ENCODE measurements at places on chromosomes 4 and X.

- DNase-seq = no peak
Observed at GRCh38 chrX:33183361-33183760, 28.0 kb downstream of the DMD start.

DNA sequence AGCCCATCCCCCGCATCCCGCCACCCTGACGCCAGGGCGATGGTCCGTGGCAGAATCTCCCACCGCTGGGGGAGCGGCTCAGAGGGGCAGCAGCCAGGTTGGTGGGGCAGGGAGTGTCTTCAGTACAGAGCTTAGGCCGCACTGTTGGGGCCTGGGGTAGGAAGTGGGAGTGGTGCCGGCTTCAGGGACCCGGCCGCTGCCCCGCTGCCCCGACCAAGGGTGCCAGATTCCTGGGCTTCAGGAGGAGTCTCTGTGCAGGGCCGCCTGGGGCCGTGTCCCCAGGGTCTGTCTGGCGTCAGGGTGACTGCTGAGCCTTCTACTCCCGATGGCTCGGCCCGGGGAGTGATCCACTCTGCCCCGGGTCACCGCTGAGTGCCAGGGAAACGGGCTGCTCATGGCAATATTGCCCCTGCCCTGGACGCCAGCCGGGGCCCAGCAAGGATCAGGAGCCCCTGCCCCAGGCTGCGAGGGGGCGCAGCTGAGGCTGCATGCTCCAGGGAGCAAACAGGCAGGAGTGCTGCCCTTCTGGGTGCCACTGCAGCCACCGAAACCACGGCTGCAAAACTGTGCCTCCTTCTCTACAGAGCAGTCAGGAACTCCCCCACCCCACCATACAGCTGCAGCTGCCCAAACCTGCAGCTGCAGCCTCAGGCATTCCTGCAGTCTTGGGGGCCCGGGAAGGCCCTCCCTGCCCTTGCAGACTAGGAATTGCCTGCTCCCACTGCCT, 1206.1 kb downstream of the ARAP2 start:
- no peak for DNase-seq

- DNase-seq = no peak
Observed at GRCh38 chr4:43089730-43090129, 197.2 kb downstream of the GRXCR1 start.

- DNase-seq = no peak
Observed at GRCh38 chr4:34170946-34171345, 2073.4 kb downstream of the ARAP2 start.

- DNase-seq = no peak
Observed at GRCh38 chrX:125289920-125290319, 29.8 kb upstream of the TEX13C start.

- DNase-seq = no peak
Observed at GRCh38 chr4:27239641-27240040, 379.0 kb downstream of the STIM2 start.

DNA sequence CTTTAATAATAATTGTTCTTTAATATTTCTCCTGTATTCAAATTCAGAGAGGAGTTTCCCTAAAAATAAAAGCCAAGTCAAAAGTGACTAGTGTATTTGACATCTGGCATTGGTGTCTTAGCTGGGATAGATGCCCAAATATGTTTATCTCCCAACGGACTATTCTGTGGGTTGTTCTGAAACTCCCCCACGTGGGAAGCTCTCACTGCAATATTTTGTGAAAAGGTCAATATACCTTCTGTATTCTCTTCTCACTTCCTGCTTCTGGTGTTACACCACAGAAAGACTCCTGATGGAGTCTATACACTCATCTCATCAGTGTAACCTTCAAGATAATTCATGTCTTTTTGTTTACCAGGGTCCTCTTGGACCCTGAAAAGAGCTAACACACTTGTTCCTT, 2052.8 kb upstream of the TENM3 start:
- DNase-seq = no peak

DNA sequence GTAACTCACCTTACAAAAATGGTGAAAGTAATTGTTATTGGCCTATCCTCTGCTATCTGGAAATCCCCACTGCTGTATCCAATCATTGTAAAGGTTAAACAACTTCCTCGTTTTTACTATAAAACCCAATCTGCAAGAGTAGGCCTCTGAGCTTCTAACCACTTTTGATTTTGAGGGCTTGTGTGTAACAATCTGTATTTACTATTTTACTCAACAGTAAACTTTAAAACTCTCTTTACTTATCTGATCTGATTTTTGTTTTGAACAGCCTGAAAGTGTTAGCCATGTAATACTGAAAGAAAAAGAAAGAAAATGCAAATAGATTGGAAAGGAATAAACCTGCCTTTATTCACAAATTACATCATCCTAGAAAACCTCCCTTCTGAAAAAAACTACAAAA, 63.1 kb downstream of the SLC10A7 start:
- no peak for DNase-seq

DNA sequence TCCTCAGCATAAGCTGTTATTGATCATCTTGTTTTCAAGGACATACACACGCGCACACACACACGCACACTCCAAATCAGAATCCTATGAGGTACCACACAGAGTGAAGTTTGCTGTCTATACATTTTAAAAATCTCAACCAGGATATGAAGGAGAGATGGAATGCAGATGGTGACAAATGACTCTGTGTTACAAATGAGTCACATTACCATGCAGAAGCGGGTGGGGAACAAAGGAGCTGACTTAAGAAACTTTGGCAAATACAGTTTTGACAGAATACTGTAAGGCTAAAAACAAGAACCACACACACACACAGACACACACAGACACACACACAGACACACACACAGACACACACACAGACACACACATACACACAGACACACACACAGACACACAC, 81.7 kb downstream of the RELL1 start:
- no peak for DNase-seq

DNA sequence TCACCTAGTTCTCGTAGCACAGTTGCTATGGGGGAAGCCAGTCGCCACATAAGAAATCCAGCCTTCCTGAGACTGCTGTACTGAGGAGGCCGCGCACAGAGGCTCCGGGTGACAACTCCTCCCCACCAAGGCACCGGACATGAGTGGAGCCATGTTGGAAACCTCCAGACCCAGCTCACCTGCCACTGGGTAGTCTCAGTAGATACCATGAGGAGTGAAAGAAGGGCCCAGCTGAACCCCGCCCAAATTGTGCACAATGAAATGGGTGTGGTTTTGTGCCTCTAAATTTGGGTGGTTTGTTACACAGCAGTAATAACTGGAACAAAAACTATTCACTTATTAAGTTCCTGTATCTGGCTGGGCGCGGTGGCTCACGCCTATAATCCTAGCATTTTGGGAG, 198.7 kb downstream of the BCOR start:
- no peak for DNase-seq

DNA sequence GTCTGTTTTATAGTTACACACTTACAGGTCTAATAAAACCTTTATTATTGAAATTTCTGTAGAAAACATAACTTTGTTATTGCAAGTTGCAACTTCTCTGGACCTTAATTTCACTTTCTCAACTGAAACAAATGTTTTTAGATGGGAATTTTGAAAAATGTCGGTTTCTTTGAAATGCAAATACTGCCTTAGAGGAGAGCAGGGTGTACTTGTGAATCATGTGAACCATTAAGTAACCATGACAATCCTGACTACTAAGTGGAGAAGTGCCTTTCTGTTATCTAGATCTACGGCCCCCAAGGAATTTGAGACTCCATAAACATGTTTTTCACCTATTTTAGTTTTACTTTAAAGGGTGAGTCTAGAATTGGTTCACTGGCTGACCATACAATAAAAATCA, 8.5 kb upstream of the ARMCX2 start:
- DNase-seq = no peak

DNA sequence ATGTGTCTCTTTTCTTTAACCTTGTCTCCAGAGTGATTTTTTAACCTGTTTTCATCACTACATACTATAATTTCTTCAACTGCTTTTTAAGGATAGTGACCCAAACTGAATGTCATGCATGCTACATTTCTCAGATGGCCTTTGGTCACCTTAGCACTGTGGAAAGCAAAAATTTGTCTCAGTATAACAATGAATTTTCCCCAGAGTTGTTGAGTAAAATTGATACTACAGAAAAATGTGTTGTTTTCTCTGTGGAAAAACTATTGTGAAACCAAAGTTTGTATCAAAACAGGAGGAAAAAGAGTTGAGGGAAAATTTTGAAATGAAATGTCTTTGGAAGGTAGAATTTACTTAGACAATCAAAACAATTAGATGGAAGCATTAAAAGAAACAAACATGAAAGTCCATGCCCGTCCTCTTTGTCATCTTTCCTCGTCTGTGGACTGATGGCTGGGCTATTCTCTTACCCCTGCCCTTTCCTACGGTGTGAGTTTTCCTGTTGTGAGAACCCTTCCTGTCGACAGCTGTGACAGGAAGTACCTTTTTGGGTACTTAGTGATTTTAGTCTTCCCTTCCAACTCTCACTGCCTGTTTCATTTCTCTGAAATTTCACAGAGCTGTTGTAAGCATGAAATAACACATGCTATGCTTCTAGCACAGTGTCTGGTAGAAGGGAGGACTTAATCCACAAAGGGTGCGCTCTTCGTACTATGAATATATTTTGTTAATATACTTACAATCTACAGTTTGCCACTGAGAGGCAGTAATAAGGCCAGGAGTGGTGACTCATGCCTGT, 50.8 kb downstream of the LRP2BP start:
- DNase-seq = no peak

- no peak for DNase-seq
Observed at GRCh38 chr4:6633091-6633906, 7.2 kb upstream of the MRFAP1 start.

DNA sequence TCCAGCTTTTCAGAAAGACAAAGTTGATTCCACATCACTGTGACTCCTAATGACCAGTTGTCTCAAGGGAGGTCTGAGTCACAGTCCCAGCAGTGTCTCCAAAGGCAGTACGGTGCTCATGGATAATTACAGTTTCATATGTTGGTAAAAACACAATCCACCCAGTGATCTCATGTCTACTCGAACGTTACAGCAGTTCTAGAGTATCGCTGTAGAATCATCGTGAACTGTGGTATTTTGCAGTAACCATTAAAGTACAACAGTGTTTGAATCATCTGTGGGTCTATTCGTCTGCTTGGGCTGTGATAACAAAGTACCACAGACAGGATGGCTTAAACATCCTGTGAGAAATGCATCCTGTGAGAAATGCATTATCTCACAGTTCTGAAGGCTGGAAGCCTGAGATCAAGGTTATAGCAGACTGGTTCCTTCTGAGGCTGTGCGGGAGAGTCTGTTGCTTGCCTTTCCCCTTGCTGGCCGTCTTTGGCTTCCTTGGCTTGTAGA, 121.1 kb upstream of the SORBS2 start:
- no peak for DNase-seq

DNA sequence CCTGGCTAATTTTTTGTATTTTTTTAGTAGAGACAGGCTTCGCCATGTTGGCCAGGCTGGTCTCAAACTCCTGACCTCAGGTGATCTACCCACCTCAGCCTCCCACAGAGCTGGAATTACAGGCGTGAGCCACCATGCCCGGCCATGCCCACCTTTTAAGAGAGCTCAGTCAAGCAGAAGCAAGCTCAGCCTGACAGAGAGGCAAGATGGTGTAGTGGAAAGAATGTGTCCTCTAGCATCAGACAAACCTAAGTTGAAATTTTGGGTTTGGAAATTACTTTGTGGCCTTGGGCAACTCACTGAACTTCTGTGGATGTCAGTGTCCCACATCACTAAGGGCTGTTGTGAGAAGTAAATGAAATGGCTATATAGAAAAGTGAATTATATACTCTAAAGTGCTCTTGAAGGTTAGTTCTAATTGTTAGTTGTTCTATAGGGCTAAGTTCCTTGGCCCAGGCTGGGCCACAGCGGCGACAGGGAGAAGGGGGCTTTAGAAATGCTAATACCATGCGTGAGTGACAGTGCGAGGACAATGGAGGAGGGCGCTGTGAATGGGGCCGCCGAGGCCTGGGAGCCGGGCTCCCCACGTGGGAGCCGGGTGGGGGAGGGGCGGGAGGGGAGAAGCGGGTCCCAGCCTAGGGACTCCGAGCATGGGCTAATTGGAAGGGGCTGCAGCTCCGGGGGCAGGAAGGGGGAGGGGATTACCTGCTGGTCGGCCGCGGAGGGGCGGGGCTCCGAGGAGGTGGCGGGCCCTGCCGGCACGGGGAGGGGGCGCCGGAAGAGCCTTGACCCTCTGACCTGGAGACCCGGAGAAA, 15.6 kb downstream of the PJA1 start:
- DNase-seq = no peak

- DNase-seq = no peak
Observed at GRCh38 chrX:43633757-43634156, 22.3 kb upstream of the MAOA start.

GRCh38 chrX:123121241-123121640, 62.8 kb upstream of the GRIA3 start:
- DNase-seq = no peak

DNA sequence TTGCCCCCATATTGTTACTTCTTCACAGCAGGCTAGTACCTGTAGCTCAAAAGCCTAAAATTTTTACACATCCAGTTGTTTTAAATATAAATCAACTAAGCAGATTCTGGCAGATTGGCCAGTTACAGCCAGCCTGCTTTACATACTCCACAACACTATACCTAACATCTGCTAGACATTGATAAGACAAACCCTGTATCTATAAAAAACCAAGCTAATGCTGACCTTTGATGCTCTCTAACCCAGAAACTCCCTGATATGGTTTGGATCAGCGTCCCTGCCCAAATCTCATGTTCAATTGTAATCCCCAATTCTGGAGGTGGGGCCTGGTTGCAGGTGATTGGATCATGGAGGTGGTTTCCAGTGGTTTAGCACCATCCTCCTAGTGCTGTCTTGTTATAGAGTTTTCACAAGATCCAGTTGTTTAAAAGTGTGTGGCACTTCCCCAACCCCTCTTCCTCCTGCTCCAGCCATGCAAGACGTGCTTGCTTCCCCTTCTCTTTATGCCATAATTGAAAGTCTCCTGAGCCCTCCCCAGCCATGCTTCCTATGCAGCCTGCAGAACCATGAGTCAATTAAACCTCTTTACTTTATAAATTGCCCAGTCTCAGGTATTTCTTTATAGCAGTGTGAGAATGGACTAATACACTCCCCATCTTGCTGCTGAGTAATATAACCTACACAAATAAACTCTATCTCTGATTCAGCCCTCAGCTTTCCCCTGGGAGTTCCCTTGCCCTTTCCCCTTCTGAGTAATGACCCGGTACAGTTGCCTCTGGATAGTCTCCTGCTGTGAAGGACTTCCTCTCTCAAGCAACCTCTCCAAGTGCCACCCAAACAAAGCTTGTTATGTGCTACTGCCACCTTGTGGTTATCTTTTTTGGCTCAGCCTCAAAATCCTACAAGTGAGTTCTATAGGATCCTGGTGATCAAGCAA, 39.6 kb downstream of the ZCCHC13 start:
- peak; percentile 33 for DNase-seq

GRCh38 chr4:113499696-113500095, 261.8 kb downstream of the CAMK2D start:
- DNase-seq = no peak

GRCh38 chr4:151029537-151029936, 14.5 kb upstream of the LRBA start:
- DNase-seq = peak; percentile 61

GRCh38 chr4:1002131-1002630, 9.0 kb upstream of the SLC26A1 start:
- peak; percentile 35 for DNase-seq

DNA sequence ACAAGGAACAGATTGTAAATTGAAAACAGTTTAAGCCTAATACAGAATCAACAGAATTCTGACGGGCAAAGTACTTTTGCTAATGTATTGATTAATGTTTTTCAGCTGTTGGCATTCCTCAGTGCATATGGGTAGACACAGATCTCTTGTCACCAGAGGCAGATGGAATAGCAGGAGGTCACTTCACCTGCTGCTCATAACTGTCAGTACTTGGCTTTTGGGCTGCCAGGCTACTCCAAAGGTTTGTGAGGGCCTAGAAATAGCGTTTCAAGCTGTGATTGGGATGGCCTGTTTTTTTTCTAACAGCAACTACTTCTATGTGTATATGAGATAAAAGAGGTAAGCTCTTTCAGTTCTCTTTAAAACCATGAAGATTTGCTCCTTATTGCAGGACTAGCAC, 307.5 kb upstream of the ANXA10 start:
- no peak for DNase-seq
